ENCODE measurements at places on chromosomes 3 and 15.
A peak's percentile ranks its signal among the peaks of the same experiment; 100 is the strongest.

DNA sequence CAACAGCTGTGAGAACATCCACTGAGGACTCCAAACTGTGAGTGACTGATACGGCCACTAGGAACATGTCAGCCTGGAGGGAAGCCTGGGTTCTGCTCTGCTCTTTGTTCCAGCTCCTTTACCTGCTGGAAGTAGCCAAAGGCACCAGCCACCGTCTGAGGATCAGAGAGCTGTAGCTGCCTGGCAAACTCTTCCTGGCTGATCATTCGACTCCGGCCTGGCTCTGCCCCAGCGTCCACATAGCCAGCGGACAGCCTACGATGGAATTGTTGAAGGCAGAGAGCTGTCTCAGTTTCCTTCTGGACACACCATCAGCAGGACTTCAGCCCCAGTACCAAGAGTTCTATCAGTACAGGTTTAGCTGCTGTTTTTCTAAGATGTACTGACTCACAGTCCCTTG is 5.7 kb downstream of the LPCAT4 start:
- H3K4me1 ChIP-seq, result peaks cover 10% of the 10 kb centered on the region
- no peaks in the 10 kb centered on the region for H3K27me3 ChIP-seq
- H3K36me3 ChIP-seq, result peaks cover 55% of the 10 kb centered on the region
- no peak overlapping the region for H3K4me3 ChIP-seq
- H3K27ac ChIP-seq, result 0 out of 2 replicates have a peak overlapping the region, but pooled peaks have one; percentile 22
- no peak for DNase-seq

- H3K27ac ChIP-seq, result no peak overlapping the region
- H3K36me3 ChIP-seq, result no peaks in the 10 kb centered on the region
- H3K4me1 ChIP-seq, result peaks cover 6% of the 10 kb centered on the region
- no peak for DNase-seq
- no peak overlapping the region for H3K4me3 ChIP-seq
- H3K27me3 ChIP-seq, result no peaks in the 10 kb centered on the region
Observed at GRCh38 chr15:39357480-39358268, 223.2 kb upstream of the THBS1 start.

DNA sequence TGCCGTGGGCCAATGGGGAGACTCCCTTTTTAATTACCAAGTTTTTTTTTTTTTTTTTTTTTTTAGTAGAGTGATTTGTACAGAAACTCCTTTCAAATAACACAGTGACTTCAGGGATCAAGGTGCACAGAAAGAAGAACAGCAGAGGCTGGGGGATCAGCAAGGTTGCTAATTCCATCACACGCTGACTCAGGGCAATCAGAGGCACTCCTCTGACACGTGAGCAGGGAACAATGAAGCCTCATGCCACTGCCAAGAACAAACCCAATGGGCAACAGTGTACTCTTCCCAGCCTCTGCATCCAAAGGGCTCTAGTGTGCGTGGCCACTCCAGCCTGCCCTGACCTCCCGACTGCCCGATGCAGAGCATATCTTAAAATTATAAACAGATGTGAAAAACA is 186.7 kb upstream of the WNT5A start:
- no peak overlapping the region for H3K27ac ChIP-seq
- H3K36me3 ChIP-seq, result no peaks in the 10 kb centered on the region
- DNase-seq, result no peak
- H3K4me3 ChIP-seq, result no peak overlapping the region

GRCh38 chr15:101275018-101275417 is 2.3 kb downstream of the SELENOS start:
- no peak for DNase-seq
- peaks cover 51% of the 10 kb centered on the region for H3K36me3 ChIP-seq
- H3K27me3 ChIP-seq, result no peaks in the 10 kb centered on the region
- no peak overlapping the region for H3K4me3 ChIP-seq

DNA sequence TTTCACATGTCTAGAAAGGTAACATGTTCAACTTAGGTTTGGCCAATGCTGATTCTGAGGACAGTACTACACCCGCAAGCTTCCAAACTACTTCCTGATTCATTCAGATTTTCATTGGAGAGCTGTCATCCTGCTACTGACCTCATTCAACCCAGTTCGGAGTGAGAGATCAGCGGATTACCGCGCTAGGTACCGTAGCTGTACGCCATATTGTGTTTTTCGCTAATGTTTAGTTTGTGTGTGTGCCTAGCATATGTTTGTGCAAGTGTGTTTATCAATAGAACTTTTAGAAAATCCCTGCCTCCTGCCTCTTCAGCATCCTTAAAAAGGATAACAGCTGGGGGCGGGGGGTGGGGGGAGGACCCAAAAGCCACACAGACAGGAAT is 1.1 kb downstream of the ZBTB20 start:
- H3K4me3 ChIP-seq, result peak overlapping the region; percentile 92
- DNase-seq, result no peak
- no peaks in the 10 kb centered on the region for H3K27me3 ChIP-seq

GRCh38 chr3:25863416-25863959 is 73.6 kb downstream of the OXSM start:
- peaks cover 18% of the 10 kb centered on the region for H3K4me1 ChIP-seq
- H3K36me3 ChIP-seq, result peaks cover 16% of the 10 kb centered on the region
- DNase-seq, result no peak
- H3K27ac ChIP-seq, result no peak overlapping the region

DNA sequence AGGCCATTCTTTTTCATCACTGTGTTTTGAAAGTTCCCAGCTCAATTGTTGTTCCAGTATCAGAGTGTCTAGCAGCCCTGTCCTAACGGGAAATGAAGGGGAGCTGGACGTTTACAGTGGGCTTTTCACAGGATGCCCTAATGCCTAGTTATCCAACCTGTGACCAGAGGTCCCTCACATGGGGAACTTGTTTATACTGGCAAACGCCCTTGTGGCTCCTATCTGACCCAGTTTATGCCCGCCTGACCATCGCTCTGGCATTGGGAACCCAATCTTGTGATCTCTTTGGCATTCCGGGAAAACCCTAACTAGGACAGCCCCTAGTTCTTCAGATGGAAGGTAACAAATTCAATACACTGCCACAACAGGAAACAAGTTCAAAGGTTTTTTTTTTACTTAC is 14.5 kb upstream of the MYRIP start:
- H3K36me3 ChIP-seq, result no peaks in the 10 kb centered on the region
- H3K27ac ChIP-seq, result no peak overlapping the region
- H3K4me1 ChIP-seq, result no peaks in the 10 kb centered on the region
- no peak for DNase-seq
- H3K27me3 ChIP-seq, result no peaks in the 10 kb centered on the region
- no peak overlapping the region for H3K4me3 ChIP-seq

GRCh38 chr3:150582620-150583019 is 20.5 kb upstream of the SELENOT start:
- H3K4me1 ChIP-seq, result no peaks in the 10 kb centered on the region
- no peak overlapping the region for H3K4me3 ChIP-seq
- no peaks in the 10 kb centered on the region for H3K27me3 ChIP-seq
- H3K36me3 ChIP-seq, result peaks cover 51% of the 10 kb centered on the region

GRCh38 chr15:87032295-87032694 is 952.6 kb downstream of the AGBL1 start:
- no peak overlapping the region for H3K27ac ChIP-seq
- H3K36me3 ChIP-seq, result no peaks in the 10 kb centered on the region
- DNase-seq, result no peak
- no peak overlapping the region for H3K4me3 ChIP-seq
- no peaks in the 10 kb centered on the region for H3K4me1 ChIP-seq
- no peaks in the 10 kb centered on the region for H3K27me3 ChIP-seq

DNA sequence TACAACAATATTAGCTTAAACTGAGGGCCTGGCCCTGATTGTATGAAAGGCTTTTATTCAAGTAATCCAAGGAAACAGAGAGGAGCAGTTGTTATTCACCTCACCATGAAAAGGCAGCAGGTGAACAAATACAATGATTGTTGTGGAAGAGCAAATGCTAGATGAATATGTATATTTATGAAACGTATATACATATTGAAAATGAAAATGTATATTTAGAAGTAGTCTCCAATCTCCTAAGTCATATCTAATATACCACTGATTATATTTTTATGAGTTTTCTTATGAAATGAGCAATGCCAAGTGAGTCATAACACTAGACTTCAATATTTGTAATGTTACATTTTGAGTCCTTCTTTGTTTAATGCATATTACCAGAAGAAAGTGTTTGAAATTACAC is 116.2 kb upstream of the KCNMB2 start:
- H3K27me3 ChIP-seq, result no peaks in the 10 kb centered on the region
- no peak for DNase-seq
- H3K4me3 ChIP-seq, result no peak overlapping the region
- H3K27ac ChIP-seq, result no peak overlapping the region

GRCh38 chr3:66476852-66477381 is 23.9 kb downstream of the LRIG1 start:
- H3K27ac ChIP-seq, result no peak overlapping the region
- H3K27me3 ChIP-seq, result no peaks in the 10 kb centered on the region
- H3K36me3 ChIP-seq, result no peaks in the 10 kb centered on the region
- no peak for DNase-seq
- H3K4me3 ChIP-seq, result no peak overlapping the region
- H3K4me1 ChIP-seq, result no peaks in the 10 kb centered on the region

- no peak for DNase-seq
- 0 out of 2 replicates have a peak, but pooled peaks cover 5% of the 10 kb centered on the region for H3K4me1 ChIP-seq
- no peaks in the 10 kb centered on the region for H3K36me3 ChIP-seq
- H3K27ac ChIP-seq, result no peak overlapping the region
- no peaks in the 10 kb centered on the region for H3K27me3 ChIP-seq
- H3K4me3 ChIP-seq, result no peak overlapping the region
Observed at GRCh38 chr3:10338591-10339353, 17.9 kb upstream of the SEC13 start.

- H3K4me1 ChIP-seq, result peaks cover 3% of the 10 kb centered on the region
- H3K36me3 ChIP-seq, result no peaks in the 10 kb centered on the region
- H3K27ac ChIP-seq, result no peak overlapping the region
- no peak for DNase-seq
Observed at GRCh38 chr15:48020166-48020565, 100.6 kb upstream of the SLC24A5 start.

GRCh38 chr3:77475507-77475906 is 435.6 kb downstream of the ROBO2 start:
- no peaks in the 10 kb centered on the region for H3K27me3 ChIP-seq
- no peak for DNase-seq
- peak overlapping the region; percentile 35 for H3K27ac ChIP-seq
- peaks cover 21% of the 10 kb centered on the region for H3K36me3 ChIP-seq
- H3K4me3 ChIP-seq, result peak overlapping the region; percentile 31

DNA sequence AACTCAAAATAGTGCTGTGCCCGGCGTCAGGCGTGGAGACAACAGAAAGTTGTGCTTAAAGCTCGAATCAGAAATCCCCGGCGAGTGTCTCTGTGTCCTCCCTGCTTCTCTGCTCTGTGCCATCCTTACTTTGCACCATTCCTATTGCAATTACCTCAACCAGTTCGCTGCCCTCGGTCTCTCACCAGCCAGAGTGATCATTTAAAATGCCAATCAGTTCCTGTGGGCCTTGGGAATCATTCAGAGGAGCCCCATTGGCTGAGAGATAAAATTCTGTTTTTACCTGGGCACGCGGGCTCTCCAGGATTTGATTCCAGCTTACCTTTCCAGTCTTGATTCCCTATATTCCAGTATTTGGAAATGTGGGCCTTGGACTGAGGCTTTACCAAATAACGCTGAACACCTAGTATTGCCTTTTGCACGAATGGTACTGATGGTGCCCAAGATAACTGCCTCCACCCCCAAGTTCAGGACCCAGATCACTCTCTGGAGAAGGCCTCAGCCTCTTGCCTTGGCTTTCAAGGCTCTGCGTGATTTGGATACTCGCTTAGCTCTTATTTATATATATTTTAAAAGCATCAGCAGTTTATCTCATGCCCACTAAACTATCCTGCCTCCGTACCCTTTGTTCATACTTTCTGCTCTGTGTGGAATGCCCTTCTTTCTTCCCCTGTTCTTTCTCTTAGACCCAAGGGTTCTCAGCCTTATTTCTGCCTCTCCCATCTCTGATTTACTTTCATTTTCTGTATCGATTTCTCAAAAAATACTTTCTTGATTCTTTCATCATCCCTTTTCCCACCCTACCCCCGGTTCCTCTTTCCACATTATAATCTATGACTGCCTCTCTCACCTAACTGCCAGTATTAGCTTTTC is 863 bp downstream of the PSMA4 start:
- no peaks in the 10 kb centered on the region for H3K27me3 ChIP-seq
- H3K4me1 ChIP-seq, result peaks cover 11% of the 10 kb centered on the region

DNA sequence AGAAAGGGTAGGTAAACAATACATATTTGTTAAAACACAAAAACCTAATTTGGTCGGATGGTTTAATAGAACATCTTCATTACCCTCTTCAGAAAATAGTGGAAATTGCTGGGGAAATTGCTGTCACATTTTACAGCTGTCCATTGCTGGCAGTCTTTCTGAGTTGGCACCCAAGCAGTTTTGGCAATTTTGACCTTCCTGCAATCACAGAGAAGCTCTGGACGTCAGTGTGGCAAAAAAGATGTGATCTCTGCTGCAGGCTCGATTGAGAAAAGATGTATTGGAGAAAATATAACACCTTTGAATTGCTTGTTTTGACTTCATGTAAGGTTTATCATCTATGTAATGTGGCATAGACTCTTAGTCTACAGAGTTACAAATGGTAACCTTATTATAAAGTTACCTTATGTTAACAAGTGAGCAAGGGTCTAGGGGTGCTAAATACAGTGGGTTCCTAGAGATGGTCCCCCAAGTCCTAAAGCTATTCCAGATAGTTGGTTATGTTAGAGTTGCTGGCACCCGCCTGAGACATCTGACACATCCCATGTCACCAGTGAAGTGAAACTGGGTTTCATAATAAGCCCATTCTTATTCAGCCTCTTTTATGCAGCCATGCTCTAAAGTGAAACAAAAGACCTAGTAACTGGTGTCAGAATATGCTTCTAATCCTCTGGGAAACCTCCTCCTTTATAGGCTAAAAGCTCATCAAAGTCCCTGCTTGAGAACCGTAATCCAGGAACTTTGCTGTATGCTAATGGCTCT is 14.0 kb downstream of the UBE2E1 start:
- no peak overlapping the region for H3K27ac ChIP-seq
- peaks cover 70% of the 10 kb centered on the region for H3K4me1 ChIP-seq
- no peak for DNase-seq
- H3K27me3 ChIP-seq, result no peaks in the 10 kb centered on the region
- peaks cover 13% of the 10 kb centered on the region for H3K36me3 ChIP-seq

GRCh38 chr15:98703126-98703685 is 54.9 kb downstream of the IGF1R start:
- peaks cover 64% of the 10 kb centered on the region for H3K4me1 ChIP-seq
- no peaks in the 10 kb centered on the region for H3K27me3 ChIP-seq
- H3K27ac ChIP-seq, result no peak overlapping the region
- H3K36me3 ChIP-seq, result peaks cover 9% of the 10 kb centered on the region

DNA sequence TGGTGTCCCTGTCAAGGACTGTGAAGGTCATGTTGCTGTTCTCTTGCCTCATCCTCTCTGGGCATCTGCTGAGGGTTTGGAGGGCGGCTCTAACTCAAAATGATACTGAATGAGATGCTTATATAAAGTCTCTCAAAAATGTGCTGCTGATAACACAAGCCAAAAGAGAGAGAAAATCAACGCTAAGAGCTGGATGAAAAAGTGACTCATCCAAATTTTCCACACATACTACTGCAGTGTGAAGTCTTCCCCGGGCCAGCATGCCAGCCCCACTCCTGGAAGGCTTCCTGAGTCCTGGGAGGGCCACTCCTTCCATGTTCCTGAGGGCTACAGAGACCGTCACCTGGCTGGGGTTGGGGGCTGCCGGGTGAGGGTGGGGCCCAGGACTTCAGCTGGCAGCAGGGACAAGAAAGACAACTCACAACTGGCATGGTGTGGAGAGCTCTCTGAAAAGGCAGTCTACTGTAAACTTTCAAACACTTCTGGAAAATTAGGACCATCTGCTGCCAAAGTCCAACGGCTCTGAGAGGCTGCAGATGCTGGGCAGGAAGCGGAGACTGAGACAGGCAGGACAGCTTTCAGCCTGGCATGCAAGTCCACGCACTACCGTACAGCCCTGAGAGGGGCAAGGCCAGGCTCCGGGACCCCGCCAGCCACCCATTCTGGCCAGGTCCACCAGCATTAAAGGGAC is 200.3 kb downstream of the ADAMTS17 start:
- H3K4me3 ChIP-seq, result no peak overlapping the region
- no peaks in the 10 kb centered on the region for H3K27me3 ChIP-seq
- DNase-seq, result no peak
- H3K36me3 ChIP-seq, result peaks cover 5% of the 10 kb centered on the region
- no peaks in the 10 kb centered on the region for H3K4me1 ChIP-seq
- no peak overlapping the region for H3K27ac ChIP-seq
